ENCODE measurements at places on chromosomes 1 and 21.

DNA sequence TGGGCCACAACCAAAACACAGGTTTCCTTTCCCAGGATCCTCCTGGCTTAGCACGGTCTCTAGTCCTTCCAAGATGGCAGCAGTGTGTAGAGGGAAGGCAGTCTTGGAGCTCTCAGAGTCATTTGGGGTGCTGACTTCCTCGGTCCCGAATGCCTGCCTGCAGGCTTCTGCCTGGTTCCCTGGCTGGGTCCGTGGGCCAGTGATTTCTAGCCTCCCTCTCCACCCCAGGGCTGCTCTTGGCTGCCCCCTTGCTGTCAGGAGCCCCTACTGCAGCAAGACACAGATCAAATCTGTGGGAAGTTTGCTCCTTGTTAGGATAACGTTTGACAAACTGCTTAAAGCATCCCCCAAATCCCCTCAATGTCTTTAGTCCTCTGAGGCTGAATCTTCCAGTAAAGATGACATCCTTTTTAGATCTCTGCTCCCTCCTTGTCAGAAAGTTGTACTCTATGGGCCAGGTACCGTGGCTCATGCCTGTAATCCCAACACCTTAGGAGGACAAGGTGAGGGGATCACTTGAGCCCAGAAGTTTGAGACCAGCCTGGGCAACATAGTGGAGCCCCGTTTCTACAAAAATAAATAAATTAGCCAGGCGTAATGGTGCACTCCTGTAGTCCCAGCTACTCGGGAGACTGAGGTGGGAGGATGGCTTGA lies 272.5 kb downstream of the RRAGC start:
- peak; percentile 65 for DNase-seq

DNA sequence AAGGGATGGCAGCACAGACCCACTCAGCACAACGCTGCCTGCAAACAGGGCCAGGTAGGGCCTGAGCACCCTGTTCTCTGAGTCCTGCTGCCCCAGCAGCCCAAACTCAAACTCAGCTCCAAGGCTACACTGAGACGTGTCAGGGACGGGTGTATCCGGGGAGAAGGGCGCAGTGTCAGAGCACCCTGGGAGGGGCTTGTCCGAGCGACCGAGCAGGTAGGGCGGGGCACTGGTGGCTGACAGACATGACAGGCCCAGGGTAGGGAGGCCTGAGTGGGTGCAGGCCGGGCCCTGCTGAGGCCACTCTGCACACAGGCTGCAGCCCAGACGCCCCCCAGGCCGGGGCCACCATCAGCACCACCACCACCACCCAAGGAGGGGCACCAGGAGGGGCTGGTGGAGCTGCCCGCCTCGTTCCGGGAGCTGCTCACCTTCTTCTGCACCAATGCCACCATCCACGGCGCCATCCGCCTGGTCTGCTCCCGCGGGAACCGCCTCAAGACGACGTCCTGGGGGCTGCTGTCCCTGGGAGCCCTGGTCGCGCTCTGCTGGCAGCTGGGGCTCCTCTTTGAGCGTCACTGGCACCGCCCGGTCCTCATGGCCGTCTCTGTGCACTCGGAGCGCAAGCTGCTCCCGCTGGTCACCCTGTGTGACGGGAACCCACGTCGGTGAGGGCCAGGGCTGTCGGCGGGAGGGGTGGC lies 5.5 kb downstream of the SCNN1D start:
- DNase-seq, result no peak

GRCh38 chr1:18852501-18852900 lies 7.0 kb downstream of the TAS1R2 start:
- no peak for DNase-seq

GRCh38 chr1:243786531-243786930 lies 63.5 kb downstream of the AKT3 start:
- no peak for DNase-seq

DNA sequence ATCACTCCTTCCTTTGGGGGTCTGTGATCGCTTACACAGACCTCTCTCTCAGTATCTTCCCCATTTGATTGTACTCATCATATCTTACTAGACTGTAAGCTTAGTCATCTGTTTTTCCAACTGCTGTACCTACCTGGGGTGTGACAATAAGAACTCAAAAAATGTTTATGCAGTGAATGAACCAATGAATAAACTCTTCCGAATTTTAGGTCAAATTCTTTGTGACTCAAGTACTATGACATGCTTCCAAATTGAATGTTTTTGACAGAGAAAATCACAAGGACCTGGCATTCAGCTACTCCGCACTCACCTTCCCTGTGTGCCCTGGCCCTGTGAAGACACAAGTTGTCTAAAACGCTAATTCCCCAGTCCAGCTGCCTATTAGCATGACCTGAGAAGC lies 42.1 kb downstream of the TMCO4 start:
- no peak for DNase-seq

DNA sequence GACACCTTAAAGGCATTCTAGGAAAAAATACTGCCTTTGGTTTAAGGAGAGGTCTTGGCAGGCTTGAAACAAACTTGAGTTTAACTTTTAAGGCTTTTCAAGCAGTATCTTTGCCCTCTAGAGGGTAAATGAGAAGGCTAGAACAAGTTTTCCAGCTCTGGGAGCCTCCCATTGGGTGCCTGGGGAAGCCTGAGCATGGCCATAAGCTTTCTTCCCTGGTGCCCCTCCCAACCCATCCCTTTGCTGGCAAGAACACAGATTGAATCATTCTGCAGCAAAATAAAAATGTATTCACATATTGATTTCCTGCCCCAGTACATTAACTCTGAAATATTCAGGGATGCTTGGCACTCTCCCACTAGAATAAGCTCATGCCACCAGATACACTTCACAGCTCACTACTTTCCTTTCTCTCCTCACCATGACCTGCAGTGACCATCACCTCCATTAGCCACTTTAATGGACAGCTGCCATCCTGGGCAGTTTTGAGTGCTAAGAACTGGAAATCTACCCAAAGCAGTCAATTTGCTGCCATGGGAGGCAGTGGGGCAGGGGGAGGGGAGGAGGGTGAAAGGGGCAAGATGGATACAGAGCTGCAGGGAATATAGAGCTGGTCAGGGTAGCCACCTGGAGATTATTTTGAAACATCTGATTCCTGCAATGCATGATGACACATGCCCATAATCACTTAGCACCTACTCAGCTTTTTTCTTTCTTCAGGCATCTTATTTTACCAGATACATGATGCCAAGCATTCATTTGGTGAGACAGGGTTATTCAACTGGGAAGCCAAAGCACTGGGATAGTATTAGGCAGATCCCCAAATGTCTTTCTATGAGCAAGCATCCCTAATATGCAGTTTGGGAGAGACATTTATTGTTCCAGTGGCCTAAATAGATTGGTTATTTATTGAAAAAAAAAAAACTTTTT lies 140.6 kb downstream of the SYT2 start:
- no peak for DNase-seq

- no peak for DNase-seq
Observed at GRCh38 chr1:26922431-26922729, 837 bp downstream of the NUDC start.

- no peak for DNase-seq
Observed at GRCh38 chr1:39160703-39161102, 43.8 kb upstream of the MACF1 start.

- DNase-seq, result no peak
Observed at GRCh38 chr1:22967833-22968232, 4.8 kb downstream of the LACTBL1 start.
